ENCODE measurements at places on chromosomes 5 and 9.

- no peak for DNase-seq
These were observed 2.0 kb upstream of the RNU6ATAC start for GRCh38 chr9:134166374-134166773.

DNA sequence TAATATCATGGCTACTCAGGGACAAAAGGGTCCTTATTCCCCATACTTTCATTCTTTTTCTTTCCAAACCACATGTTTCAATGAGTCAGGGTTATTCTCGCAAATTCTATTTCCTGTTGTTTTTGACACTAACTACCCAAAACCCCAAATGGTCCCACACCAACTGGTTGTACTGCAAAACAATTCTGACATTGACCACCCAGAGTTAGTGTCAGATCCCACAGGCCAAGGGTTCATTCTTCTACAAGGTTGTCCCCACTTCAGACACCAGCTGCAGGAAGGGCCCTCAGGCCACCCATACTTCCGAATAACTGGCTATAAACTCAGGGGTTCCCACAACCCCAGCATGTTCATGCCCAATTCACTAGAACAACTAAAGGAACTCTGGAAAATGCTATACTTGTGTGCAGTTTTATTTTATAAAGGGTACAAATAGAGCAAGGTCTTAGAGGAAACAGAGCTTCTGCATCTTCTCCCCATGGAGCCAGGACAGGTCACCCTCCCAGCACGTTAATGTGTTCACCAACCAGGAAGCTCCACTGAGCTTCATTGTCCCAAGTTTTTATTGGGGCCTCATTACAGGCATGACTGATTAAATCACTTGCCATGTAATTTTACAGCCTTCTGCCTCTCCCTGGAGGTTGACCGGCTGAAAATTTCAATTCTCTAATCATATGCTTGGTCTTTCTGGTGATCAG, 334.8 kb downstream of the DRD1 start:
- DNase-seq: no peak

DNA sequence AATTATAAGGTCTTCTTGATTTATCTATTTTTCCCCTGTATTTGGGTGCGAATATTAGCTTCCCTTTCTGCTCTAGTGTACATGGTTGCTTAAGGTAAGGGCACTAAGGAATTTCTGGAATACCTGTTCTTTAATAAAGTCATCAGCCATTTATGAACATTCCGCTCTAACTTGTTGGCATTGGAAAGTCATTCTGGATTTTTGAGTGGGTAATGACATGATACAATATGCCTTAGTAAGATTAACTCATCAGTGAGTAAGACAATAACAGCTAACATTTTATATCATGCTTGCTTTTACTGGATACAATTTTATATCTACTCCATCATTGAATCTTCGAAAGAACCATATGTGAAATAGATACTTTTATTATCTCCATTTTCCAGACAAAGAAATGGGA, 196.1 kb downstream of the ARRDC3 start:
- no peak for DNase-seq

GRCh38 chr5:14773588-14773987, 98.0 kb downstream of the ANKH start:
- DNase-seq: no peak

DNA sequence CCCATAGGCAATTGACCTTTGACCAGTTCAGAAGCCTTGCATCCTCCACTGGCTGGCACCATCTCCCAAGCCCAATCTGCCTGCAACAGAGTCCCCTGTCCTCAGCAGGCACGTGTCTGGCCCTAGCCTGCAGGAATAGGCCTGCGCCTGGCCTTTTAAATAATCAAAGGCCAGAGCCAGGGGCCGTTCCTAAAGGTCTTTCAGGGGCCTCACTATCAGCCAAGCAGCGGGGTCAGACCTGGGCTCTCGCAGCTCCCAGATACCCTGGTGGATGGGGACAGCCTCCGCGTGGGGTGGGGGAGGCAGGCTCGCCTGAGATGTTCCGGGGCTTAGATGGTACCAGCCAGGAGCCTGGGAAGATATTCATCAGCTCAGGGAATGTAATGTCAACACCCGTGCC, 32.6 kb downstream of the SLC6A3 start:
- no peak for DNase-seq

GRCh38 chr5:140677947-140678346, 4.6 kb upstream of the DND1 start:
- DNase-seq: no peak

- no peak for DNase-seq
These were observed 32.0 kb upstream of the MSX2 start for GRCh38 chr5:174692381-174692780.

- no peak for DNase-seq
These were observed 221.3 kb upstream of the KLF9 start for GRCh38 chr9:70635790-70636189.

- DNase-seq: no peak
These were observed 10.7 kb downstream of the GRM6 start for GRCh38 chr5:178984145-178985072.

DNA sequence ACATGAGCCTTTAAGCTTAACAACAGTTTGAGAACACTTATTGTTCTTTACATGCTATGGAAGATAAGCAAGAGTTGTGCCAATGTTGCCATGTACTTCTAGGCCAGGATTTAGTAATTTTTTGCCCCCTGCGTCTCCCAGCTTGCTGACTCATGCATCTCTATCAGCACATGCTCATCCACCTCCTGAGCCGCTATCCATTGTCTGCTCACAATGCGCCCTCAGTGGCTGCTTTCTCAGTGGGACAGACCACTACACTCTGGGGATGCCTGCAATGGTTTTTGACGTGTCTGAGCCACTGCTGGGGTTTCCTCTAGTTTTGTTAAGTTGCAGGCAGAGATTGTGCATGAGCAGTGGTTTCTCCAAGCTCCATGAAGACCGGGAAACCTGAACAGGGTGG, 50.9 kb upstream of the PHF2 start:
- DNase-seq: peak; percentile 43

DNA sequence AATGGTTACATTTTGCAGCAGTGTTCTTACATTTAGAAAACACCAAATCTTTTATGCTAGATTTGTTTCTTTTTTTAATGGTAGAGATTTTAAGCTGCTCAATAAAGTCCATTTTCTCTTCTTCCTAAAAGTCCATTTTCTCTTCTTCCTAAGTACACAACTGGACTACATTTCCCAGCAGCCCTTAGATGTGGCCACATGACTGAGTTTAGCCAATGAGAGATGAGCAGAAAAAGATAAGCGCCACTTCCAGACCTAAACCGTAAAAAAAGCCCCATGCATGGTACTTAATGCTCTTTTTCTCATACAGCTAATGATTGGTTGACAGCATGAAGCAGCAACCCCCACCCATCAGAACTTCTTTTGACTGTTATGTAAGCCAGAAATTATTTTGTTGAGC, 206.7 kb downstream of the FAM114A2 start:
- DNase-seq: peak; percentile 49

DNA sequence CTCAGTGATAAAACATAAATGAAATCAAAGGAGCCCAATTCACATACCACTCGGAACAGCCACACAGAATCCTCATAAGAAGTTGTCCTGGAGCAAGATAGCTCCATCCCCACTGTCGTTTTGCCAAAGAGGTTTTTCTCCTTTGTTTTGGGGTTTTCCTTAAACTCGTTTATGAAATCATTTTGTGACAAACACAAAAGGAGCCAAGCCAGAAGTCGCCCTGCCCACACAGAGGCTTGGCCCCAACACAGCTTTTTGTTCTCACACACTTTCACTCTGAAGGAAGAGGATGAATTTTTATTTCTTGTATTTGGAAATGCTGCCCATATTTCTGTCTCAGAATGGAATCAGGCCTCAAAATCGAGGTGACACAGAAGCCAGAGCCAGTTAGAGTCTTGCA, 113.4 kb downstream of the HSD17B3 start:
- DNase-seq: no peak

GRCh38 chr5:125487231-125487630, 740.8 kb upstream of the ZNF608 start:
- peak; percentile 36 for DNase-seq

DNA sequence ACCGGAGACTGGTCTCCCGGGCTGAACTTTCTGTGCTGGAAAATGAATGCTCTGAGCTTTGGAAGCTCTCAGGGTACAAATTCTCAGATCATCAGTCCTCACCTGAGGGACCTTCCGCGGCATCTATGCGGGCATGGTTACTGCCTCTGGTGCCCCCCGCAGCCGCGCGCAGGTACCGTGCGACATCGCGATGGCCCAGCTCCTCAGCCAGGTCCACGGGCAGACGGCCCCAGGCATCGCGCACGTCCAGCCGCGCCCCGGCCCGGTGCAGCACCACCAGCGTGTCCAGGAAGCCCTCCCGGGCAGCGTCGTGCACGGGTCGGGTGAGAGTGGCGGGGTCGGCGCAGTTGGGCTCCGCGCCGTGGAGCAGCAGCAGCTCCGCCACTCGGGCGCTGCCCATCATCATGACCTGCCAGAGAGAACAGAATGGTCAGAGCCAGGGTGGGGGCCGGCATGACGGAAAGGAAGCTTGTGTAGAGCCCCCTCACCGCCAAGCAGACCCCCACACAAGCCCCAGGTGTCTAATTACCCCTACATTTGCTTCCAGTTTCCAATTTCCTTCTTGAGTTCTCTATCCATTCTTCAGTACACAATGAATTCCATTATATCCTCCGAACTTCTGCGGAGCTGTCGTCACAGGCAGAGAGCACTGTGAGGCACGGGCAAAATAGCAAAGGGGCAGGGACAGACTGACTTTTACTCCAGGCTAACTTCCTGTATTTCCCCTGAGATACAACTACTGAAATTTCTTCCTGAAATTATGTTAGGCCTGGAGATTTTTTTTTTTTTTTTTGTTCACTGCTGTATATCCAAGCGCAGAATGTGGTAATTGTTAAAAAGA, 23.2 kb downstream of the CDKN2A start:
- peak; percentile 63 for DNase-seq

DNA sequence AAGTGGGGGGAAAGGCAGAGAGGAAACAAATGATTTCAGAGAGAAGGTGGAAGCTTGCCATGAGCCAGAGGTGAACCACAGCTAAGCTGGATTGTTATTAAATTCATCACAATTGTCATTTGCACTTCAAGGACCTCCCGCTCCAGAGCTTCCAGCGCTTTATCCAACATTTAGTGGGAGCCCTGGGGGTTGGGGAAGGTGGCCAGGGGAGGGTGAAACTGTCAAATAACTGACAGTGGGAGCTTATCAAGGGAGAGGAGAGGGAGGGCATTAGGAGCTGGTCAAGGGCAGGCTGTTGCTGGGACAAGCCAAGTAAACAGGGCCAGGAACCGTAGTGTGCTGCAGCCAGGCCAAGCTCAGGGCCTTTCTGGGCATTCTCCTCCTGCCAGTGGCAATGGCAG, 71.5 kb downstream of the SIL1 start:
- DNase-seq: no peak

DNA sequence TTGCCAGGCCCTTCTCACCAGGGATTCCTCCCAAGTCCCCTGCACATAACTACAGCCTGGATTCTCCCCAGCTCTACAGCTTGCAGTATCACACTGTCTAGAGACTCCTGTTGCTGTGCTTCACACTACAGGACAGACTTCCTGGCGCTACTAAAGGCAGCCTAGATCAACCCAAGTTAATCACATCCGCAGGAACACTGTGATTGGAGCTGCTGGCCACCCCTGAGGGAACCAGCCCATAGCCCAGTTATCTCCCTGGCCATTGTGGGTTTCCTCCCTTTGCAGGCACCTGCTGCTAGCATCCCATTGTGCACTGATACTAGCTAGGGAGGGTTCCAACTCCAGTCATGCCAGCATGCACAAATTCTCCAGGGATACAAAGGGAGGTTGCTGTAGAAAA, 53.5 kb downstream of the NLN start:
- no peak for DNase-seq

- DNase-seq: no peak
These were observed at the start of gene IL17B for GRCh38 chr5:149379177-149379761. TSS of gene IL17B (minus strand) at chr5:149379292. CDS start at chr5:149379225, 67 bp downstream.

DNA sequence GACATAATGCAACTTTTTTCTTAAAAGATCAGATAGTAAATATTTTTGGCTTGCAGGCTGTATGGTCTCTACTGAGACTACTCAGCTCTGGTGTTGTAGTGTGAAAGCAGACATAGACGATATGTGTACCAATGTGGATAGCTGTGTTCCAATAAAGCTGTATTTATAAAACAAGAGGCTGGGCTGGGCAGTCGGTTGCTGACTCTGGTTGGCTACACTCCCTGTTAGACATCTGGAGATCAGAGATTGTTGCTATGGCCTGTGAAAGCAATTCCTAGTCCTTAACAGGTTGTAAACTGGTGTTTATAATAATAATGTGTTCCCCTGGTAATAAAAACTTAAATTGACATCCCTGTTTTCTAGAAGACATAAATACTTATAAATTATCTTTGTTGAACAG, 24.4 kb upstream of the SCAMP1 start:
- no peak for DNase-seq

DNA sequence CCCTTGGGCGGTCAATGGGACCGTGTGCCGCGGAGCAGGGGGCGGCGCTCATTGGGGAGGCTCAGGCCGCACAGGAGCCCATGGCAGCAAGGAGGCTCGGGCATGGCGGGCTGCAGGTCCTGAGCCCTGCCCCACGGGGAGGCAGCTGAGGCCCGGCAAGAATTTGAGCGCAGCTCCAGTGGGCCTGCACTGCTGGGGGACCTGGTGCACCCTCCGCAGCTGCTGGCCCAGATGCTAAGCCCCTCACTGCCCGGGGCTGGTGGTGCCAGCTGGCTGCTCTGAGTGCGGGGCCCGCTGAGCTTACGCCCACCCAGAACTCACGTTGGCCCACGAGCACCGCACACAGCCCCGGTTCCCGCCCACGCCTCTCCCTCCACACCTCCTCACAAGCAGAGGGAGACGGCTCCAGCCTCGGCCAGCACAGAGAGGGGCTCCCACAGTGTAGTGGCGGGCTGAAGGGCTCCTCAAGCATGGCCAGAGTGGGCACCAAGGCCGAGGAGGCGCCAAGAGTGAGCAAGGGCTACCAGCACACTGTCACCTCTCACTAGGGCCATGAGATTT, 141.1 kb upstream of the OR13F1 start:
- no peak for DNase-seq

GRCh38 chr5:39249069-39249468, 29.7 kb upstream of the FYB1 start:
- DNase-seq: no peak

- no peak for DNase-seq
These were observed 79.2 kb upstream of the MRPS30 start for GRCh38 chr5:44729536-44729935.

DNA sequence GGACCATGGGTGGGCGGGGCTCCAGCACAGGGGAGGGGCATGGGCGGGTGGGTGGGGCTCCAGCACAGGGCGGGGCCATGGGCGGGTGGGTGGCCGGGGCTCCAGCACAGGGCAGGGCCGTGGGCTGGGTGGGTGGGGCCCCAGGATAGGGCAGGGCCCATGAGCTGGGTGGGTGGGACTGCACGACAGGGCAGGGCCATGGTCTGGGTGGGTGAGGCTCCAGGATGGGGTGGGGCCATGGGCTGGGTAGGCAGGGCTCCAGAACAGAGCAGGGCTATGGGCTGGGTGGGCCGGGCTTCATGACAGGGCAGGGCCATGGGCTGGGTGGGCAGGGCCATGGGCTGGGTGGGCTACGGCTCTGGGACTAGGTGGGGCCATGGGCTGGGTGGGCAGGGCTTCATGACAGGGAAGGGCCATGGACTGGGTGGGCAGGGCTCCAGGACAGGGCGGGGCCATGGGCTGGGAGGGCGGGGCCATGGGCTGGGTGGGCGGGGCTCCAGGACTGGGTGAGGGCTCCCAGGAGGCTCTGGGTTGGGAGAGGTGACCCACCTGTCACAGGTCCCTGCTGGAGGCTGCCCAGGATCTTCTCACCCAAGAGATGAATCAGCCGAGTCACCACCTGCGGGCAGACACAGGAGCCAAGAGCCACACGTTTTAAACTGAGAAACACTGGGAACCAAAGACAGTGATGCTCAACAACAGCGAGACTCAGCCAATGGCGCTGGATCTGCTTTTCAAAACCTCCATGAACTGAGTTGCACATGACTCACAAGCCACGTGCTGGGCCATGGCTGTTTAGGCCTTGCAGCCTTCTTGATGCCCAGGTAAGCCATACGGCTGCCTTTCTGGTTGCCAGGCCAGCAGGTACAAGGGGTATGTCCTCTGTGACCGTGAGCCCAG, 33.6 kb upstream of the NSMF start:
- peak; percentile 11 for DNase-seq
